Suppressor macrophage treated with lipopolysaccharide for 1 hour (primary cell): ENCODE measurements at places on chromosomes 2 and 18.

DNA sequence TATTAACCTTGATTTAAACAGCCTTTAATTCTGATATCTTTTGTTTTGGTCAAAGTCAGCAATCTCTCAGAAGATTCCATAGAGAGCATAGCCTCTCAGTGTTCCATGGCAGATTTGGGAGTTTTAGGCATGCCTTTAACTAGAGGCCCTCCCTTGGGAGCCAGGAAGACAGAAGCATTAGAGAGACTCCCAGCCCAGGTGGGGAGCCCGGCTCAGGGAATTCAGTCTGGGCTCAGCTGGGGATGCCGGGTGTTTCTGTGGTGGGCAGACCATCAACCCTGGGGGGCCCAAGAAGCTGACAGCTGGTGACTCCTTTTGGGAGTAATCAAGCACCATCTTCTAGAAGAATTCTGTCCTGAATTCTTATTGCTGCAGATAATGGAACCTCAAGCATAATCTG is 99.7 kb upstream of the CELF4 start:
- DNase-seq: no peak

- DNase-seq: no peak
These were observed 40.9 kb downstream of the CELF4 start for GRCh38 chr18:37524498-37525261.

DNA sequence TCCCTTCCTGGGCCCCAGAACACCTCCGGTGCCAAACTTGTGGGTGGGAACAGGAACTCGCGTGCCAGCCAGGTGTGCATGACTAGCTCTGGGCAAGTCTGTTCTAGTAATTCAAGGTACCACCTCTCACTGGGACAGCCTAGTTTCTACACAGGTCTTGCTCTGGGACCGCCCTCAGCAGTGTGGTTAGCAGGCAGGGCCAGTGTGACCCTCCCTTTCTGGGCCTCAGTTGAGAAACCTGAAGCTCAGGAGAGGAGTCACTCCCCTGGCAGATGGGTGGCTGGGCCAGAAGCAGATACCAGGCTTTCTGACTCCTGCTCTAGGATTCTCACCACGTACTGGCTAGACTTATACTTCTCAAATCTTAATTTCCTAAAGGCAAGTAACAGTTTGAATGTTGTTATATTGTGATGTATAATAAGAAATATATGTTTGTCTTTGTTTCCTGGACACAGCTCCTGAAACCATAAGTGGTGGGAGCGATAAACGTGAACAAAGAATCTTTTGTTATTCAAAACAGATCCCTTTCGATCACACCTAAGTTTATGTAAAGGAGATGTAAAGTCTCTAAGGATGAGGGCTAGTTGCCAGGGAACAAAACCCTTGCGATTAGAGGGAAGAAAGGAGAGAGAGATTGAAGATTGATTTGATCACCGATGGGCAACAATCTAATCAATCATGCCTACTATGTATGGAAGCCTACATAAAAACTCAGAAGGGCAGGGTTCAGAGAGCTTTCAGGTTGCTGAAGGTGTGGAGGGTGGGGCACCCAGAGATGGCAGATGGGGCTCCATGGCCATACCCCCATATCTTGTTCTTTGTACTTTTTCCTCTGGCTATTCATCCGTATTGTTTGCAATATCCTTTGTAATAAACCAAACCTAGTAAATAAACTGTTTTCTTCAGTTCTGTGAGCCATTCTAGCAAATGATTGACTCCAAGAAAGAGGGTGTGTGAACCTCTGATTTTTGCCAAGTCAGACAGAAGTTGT is 952 bp upstream of the UGT1A6 start:
- DNase-seq: no peak

GRCh38 chr2:109185338-109185737 is 56.3 kb downstream of the SH3RF3 start:
- DNase-seq: no peak

DNA sequence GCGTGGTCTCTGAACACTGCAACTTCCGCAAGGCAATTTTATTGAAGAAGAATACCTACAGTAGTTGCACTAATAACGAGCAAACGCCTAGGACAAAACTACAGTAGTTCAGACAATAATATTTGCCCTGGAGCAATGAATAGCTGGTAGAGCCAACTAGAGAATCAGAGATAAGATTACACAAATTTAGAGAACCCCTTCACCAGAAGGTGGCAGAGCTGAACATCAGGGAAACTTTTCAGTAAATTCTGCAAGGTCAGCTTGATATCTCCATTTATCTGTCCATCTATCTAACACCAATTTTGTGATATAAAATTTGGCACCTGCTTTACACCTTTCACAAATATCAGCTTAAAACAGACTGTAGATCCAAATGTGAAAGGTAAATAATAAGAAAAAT is 43.8 kb downstream of the CDH19 start:
- DNase-seq: peak; percentile 68

- no peak for DNase-seq
These were observed 57.9 kb downstream of the COL4A3 start for GRCh38 chr2:227222292-227222691.

DNA sequence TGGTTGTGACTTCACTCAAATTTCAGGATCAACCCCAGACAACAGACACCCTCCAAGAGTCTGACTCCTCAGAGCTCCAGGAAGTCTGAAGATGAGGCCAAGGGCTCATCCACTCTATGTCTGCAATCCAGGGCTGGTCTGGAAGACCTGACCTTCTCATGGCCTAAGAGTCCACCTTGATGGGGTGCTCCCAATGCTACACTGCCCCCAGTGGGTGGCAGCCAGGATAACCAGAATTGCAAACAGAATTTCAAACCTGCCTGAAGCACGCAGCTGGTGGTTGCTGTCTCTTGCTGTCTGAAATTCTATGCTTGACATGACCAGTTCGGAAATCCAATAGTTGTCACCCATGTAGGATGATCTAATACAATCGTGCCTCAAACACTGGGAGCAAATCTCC is 96.0 kb downstream of the UXS1 start:
- DNase-seq: no peak

- no peak for DNase-seq
These were observed 98.6 kb upstream of the NCK2 start for GRCh38 chr2:105645938-105646773.

GRCh38 chr18:79062806-79063205 is 6.4 kb upstream of the ATP9B start:
- no peak for DNase-seq

- DNase-seq: peak; percentile 88
These were observed 166.9 kb upstream of the KLF7 start for GRCh38 chr2:207332480-207333212.

GRCh38 chr18:22021701-22022100 is 147.7 kb upstream of the GATA6 start:
- no peak for DNase-seq

- DNase-seq: peak; percentile 85
These were observed 13.1 kb downstream of the NDUFB3 start for GRCh38 chr2:201084863-201085262.

- DNase-seq: no peak
These were observed 34.2 kb downstream of the ALS2 start for GRCh38 chr2:201746551-201746950.

GRCh38 chr2:206647985-206648384 is 5.7 kb downstream of the FAM237A start:
- no peak for DNase-seq

DNA sequence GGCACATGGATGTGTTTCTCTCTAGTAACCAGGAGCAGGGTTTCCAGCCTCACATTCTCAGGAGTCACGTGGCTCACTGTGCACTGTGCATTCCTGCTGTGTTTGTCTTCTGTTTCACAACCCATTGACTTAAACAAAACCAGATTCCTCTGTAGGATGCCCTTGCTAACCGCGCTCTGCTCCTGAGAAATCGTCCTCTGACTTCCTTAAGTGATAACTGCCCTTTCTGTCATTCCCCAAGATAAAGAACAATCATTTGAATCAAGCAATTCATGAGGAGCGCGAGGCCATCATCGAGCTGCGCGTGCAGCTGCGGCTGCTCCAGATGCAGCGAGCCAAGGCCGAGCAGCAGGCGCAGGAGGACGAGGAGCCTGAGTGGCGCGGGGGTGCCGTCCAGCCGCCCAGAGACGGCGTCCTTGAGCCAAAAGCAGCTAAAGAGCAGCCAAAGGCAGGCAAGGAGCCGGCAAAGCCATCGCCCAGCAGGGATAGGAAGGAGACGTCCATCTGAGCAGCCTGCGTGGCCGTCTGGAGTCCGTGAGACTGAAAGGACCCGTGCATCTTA is 60.2 kb downstream of the RALBP1 start:
- no peak for DNase-seq

- DNase-seq: no peak
These were observed 139.3 kb upstream of the CTNNA2 start for GRCh38 chr2:79373358-79374130.

GRCh38 chr2:176160251-176160985 is 3.3 kb downstream of the HOXD3 start:
- DNase-seq: no peak

GRCh38 chr2:225010804-225011203 is 31.5 kb downstream of the DOCK10 start:
- DNase-seq: peak; percentile 50

DNA sequence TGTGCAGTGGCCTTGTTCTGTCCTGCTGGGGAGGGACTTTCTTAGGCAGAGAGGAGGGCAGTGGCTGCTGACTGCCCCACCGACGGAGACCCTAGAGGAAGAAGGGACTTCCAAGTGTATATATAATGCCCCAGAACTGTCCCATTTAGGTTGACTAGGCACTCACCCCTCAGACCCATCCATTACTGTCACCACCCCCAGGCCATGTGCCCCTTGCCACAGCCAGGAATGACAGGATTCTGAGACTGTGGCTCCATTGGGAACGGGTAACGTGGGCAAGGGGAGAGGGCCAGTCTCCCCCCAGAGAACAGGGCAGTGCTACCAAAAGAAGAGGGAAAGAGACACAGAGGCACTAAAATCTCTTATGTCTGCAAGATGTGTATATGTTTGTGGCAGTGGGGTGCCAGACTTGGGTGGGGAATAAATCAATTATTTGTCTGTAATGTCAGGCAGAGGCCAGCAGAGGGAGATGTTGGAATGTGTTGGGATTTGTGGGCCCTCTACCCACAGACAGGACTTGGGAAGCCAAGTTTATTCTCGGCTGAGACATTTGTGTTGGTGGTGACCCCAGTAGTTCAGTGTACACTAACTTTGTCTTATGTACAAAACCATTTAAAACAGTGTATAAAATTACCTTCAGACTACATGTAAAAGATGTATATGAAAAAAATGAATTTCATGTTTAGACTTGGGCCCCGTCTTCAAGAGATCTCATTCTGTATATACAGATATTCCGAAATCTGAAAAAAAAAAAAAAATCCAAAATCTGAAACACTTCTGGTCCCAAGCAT is 24.0 kb upstream of the TMEM37 start:
- peak; percentile 74 for DNase-seq

DNA sequence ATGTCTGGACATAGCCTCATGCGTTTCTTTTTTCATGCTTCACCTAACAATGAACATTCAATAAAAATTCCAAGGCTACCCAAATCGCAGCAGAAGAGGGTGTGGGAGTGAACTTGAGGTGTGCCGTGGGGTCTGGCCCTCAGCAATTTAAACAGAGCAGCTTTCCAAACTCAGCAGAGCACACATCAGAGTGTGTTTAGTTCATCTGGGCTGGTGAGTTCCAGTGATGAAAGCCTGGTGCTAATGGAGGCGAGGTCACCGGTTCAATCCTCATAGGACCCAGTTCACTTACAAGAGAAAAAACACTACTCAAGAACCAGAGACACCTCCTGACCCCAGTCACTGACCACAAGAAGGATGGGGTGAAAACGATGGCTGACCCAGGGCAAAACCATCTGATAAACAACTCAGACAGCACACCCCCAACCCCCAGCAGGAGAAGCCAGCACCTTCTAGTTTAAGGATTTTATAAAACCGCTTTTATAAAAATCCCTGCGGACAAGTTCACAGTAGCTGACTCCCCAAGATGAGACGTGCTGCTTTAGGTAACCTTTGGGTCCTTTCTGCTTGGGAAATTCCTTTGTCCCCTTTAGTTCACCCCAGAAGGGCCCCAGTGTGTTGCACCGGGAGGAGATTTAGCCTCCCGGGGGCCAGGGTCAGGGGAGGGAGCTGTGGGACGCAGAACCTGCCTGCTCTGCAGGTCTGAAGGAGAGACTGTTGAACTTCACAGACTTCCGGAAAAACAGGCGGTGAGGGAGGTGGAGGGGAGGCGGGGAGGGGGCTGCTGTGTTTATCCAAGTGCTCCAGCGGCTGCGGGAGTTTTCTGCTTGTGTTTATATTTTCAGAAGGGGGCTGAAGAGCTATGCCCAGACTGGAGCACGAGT is 152.7 kb upstream of the SOX11 start:
- DNase-seq: no peak

DNA sequence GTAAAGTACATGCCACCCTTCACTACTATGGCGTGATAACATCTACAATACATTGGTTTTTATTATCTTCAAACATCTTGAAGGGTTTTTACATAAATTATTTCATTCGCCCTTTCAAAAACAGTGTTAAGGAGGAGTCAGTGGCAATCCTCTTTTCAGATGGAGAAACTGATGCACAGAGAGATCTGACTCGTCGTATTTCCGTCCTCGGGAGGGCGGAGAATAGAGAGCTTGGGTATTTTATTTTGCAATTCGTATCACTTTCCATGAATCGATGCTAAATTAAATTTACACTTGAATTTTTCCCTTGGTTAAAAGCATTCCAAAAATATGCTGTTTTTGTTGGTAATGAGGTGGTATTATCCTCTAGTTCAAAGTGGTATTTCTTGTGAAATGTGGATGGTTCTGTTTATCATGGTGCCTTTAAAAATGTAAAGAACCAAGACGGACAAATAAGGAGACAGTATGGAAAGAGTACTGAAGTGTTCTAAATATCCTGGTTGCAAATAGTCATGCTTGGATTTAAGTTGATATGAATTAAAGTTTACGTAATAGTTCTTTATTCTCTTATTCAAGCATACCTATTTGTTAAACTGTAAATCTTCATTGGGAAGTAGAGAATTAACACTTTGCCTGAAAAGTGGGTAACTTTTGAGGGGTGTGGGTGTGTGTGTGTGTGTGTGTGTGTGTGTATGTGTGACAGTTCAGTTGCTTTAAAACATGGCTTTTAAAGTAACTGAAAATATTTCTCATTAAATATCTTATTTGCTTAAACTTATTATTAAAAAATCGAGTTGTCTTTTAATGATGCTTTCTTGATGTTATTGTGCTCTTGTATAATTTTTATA is 5.6 kb downstream of the PHLPP1 start:
- DNase-seq: no peak

- DNase-seq: peak; percentile 4
These were observed 130.6 kb upstream of the ZSWIM2 start for GRCh38 chr2:186979439-186980116.

GRCh38 chr2:69149631-69150215 is 136.7 kb downstream of the ANTXR1 start:
- DNase-seq: no peak
